SK-N-SH (cell line): ENCODE measurements at places on chromosomes 4 and X. TPM values are rescaled to one million over a fixed set of nuclear protein-coding genes. Genes with fewer than 3 reads are reported as not detected.

DNA sequence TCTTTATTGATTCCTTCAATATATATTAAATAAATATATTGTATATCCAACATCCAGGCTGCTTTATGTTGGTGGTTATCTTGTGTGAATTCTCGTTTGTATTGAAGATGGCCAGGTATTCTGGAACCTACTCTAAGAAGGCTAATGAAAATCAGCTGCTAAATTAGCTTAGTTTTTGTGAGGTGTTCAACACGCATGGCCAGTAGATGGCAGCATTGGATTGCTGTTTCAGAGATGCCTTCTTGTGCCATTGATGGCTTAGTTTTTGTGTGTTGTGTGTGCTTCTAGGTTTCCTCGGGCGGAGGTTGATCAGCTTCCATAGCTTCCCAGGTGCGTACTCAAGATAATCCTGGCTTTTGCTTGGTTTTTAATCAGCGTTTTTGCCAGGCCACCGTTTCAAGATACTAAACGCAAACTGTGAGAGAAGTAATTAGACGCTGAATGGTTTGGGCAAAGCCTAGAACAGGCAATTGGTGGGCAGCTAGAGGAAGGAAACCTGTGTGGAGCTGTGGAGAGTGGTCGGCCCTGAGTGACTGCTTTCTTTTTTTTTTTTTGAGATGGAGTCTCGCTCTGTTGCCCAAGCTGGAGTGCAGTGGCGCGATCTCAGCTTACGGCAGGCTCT, 15.1 kb downstream of the NOCT start:
- DNase-seq: peak; percentile 67

GRCh38 chrX:51922561-51922960, 29.1 kb downstream of the MAGED1 start:
- DNase-seq: no peak

- no peak for DNase-seq
Measured at GRCh38 chrX:107728371-107729099, 47.1 kb downstream of the TSC22D3 start.

PDCL2 gene
- not detected in 2 replicates for polyA plus RNA-seq

CEP135 gene
- 1.6 and 2.4 TPM in 2 replicates for polyA plus RNA-seq

DNA sequence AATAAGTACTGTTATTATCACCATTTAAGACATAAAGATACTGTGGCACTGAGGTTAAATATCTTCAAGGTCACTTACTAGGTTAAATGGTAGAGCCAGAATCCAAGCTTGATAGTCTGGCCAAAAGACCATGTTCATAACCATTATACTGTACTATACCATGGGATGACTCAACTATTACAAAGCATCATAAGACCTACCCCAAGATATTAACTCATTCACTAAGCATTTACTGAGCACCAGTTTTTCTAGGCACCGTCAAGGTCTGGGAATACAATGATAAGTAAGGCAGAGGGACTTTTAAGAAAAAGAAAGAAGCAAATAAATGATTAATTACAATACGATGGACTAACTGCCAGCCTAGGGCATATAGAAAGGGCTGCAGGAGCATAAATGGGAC, 95.5 kb upstream of the KCTD8 start:
- DNase-seq: no peak

COPS4 gene
- polyA plus RNA-seq: 32.2 and 33.9 TPM in 2 replicates

GRCh38 chrX:14427614-14428013, 101.7 kb upstream of the GLRA2 start:
- no peak for DNase-seq

GRCh38 chr4:94711635-94712034, 46.1 kb upstream of the BMPR1B start:
- DNase-seq: no peak

GRCh38 chr4:105126311-105127169, 20.1 kb upstream of the TET2 start:
- DNase-seq: no peak

DNA sequence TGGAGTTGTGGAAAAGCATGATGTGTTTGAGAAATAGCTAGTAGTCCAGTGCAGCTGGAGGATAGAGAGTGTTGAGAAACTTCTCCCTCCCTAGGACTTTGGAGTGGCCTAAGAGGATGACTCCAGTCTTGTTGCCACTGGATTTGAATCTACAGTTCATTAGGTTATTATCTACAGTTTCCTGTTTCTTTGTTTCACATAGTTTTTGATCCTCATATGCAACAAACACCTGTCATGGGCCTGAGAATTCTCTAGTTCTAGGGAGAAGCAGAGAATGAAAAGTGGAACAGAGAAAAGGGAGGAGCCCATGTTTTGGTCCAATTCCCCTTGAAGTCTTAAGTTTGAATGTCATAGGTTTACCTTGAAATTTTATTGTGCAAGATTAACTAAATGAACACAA, 73.6 kb upstream of the TBC1D9 start:
- no peak for DNase-seq

DNA sequence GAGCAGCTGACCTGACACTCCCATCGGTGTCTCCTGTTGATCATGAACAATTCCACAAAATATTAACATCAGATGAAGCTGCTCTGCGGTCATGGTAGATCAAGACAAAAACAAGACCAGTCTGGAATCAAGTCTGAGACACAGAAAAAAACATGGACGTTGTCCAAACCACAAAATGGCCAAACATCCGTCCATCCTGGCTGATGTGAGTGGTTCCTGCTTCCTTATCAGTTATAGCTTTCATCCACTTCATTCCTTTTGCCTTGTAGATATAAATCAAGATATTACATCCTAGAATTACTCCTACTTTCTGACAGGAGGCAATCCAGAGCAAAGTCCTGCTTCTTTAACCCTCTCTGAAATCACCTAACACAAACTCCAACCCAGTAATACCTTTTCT, 28.8 kb upstream of the PCSK1N start:
- no peak for DNase-seq

DNA sequence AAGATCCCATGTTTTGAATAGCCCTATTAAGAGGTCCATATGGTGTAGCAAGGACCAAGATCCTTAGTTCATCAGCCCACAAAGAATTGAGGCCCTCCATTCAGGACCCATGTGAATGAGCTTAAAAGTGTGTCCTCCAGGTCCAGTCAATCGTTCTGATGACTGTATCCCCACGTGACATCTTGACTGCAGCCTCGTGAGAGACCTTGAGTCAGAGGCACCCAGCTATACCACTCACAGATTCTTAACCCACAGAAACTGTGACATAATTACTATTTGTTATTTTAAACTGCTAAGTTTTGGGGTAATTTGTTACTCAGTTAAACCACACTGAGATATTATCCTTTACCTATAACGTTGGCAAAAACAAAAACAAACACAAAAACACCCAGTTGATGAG, 62.4 kb downstream of the ZNF182 start:
- no peak for DNase-seq

GRCh38 chr4:132956962-132957361, 192.1 kb upstream of the PCDH10 start:
- DNase-seq: no peak

GRCh38 chr4:102599886-102600285, 98.7 kb downstream of the NFKB1 start:
- DNase-seq: no peak

PABPC1L2A gene
- not detected in 2 replicates for polyA plus RNA-seq

DNA sequence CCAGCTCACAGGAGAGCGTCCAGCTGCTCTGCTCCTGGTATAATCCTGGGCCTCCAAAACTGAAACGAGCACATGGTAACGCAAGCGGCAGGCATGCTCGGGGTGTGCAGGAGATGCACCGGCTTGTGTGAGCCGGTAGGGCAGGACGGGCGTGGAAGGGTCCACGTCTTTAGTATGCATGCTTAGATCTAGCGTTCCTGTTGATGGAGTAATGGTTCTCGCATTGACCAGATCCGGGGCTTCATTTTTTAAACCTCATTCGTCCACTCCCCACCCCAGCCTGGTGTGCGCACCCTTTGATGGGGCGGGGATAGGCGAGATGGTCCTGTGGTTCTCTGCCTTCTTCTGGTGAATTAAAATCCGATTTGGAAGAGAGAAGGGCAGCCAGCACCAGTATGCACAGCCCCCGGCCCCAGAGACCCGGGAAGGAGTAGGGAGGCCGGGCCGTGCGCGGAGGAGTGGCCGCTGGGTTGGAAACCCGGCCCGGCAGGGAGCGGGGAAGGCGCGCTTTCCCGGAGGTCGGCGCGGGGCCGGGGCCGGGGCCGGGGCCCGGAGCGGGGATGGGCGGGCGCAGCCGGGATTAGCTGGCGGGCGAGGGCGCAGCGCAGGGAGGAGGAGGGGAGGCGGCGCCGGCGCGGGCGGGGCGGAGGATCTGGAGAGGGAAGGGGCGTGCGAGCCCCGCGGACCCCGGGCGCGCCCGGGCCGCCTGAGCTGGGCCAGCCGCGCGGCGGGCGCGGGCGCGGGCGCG, 39.9 kb downstream of the FAM149A start:
- DNase-seq: peak; percentile 92

DNA sequence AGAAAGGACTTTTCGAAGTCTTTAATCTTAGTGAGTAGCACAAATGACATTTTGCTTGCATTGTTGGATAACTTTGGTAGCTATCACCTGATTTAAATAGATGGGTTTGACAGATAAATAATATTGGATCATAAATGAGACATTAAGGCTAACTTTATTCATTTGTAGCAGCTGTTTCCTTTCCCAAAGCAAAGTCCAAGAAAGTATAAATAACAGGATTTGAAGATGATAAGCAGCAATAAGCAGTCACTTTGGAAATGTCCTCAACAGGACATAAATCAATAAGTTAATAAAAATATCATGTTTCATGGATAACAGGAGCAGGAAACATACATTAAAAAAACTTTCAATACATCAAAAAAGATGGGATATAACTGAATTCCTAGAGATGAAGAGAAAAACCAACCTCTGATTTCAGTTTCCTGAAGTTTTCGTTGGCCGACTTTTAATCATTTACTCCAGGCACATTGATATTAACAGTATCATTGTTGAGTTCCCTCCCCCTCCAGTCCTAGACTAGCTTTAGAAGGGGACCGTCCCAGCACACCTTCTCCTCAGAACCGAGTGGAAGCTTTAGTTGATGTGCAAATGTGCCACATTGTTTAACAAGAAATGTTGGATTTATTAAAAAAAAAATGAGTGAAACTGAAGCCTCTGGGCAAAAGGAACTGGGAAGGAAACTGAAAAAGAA, 169.9 kb upstream of the AGA start:
- no peak for DNase-seq

DNA sequence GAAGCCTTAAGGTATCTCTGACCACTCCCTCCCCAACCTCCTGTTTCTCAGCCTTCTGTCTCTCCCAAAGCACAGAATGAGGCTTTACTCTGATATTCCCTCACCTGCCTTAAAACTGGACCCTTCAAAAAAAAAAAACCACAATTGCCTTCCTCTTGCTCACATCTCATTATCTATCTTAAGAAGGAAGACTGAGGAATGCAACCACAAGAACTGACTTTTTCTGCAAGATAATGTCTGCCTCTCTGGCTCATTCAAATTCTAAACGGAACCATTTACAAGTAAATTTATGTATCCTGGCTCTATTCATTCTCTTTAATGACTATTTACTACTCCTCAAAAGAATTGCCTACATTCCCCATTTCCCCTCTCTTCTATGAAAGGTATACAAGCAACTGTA, 545.5 kb upstream of the HTR2C start:
- no peak for DNase-seq

DNA sequence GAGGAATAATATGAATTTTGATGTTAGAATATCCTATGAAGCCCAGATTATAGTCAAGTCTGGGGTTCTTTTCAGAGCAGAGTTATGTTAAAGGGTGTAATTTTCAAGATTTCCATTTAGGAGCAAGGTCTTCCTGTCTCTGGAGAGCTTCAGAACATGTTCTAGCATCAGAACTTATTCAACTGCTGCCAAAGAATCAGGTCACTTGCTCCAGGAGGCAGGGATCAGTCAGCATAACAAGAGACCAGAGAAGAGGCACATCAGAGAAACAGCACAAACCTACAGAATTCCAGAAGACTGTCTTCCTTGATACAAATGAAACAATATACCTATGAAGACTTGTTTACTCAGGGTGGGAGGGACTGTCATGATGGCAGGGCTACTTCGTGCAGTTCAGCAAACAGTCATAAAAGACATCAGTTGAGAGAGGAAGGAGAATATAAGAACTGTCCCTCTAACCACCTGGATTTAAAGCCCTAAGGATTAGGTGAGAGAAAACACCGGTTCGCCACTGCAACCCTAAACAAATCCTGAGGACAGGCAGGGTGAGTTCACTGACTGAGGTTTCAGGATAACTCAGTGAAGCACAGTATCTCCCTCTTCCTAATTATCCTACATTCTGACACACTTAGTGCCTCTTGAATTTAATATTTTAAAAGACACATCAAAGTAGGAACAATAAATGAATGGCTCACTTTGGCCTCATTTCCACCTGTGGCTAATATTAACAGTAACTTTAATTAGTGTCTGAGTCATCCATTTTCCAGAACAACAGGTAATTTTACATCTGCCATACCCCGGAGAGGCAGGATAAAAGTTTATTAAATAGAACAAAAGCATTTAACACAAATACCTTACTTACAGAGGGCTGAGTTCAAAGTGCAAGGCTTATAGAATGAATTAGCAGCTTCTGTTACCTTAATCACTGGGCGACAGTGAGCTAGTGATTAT, 93.0 kb downstream of the HDAC8 start:
- no peak for DNase-seq

GRCh38 chr4:153488006-153488891, 22.1 kb downstream of the TMEM131L start:
- no peak for DNase-seq

PRRG1 gene
- polyA plus RNA-seq: 3.0 and 4.0 TPM in 2 replicates

DNA sequence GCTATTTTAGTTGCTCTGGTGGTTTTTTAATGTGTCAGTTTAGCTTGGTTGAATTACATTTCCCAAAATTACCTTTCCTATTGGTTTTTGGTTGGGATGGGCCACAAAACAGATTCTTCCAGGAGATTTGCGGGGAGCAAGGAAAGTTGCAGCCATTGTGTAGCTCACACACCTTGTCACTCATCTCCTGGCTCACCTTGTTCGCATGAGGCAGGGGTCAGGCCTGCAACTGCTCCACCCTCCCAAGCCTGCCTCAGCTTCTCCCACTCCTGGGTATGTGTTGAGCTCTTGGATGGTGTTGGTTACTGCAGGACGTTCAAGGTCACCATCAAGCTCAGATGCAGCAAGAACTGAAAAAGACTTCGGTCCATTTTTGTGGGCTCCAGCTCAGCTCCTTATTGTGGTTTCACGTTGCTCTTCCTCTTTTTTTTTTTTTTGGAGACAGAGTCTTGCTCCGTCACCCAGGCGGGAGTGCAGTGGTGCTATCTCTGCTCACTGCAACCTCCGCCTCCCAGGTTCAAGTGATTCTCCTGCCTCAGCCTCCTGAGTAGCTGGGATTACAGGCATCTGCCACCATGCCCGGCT, 95.6 kb upstream of the METTL14 start:
- no peak for DNase-seq

DNA sequence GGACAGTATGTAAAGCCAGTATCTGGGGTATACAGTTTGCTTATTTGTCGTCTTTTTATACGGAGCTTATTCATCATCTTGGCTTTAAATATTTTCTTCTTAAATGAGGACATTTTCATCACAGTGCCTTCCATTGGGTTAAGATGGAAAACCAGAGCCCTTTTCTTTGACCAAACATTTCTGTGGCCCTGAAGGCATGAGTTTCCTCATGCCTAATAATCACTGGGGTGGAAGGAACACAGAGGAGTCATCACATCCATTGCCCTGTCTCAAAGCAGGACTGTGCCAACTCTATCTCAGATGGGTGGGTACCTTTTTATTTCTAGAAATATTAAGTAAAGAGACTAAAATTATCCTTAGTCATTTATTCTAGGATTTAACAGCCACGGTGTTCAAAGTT, 40.0 kb downstream of the CHRDL1 start:
- no peak for DNase-seq

TRMT10A gene
- polyA plus RNA-seq: 2.4 and 3.0 TPM in 2 replicates
